ENCODE measurements at places on chromosomes 4 and X. TPM values are rescaled to one million over a fixed set of nuclear protein-coding genes. Genes with fewer than 3 reads are reported as not detected.

VAMP7 gene
- 17.0 TPM for total RNA-seq

ODAM gene
- not detected for total RNA-seq

SYN1 gene
- total RNA-seq: 0.27 TPM

CENPVL1 gene
- not detected for total RNA-seq

TAF7L gene
- not detected for total RNA-seq

CD38 gene
- 9.6 TPM for total RNA-seq

STARD8 gene
- 0.25 TPM for total RNA-seq

NLGN3 gene
- 4.3 TPM for total RNA-seq

CXCL6 gene
- total RNA-seq: not detected

CLCN4 gene
- not detected for total RNA-seq

Data from CD4-positive, alpha-beta T cell (primary cell).